ENCODE measurements at places on chromosomes 5 and 9. TPM values are rescaled to one million over a fixed set of nuclear protein-coding genes. Genes with fewer than 3 reads are reported as not detected.

The MYO10 gene
- 90.8 TPM for total RNA-seq

The DAB2IP gene
- total RNA-seq = 52.6 TPM

The ERAP2 gene
- 0.13 TPM for total RNA-seq

The PCDHGC5 gene
- total RNA-seq = 1.1 TPM

DNA sequence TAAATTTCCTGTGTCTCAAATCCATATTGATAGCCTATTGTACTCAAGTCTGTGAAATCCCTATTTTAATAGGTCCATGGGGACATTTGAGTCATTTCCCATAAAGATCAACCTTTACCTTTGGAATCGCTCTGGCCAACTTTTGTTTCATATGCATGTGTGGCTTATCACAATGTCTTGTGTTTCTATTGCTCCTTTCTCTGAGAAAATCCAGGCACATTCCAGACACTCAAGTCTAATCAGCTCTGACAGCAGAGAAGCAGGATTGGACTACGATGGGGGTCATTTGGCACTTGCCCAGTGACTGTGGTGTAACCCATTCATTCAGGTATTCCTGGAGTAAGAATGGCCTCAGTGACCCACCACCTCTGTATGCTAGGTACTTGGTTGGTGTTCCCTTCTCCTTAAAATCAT is 48.4 kb downstream of the ACTBL2 start:
- H3K4me1 ChIP-seq = peaks cover 6% of the 10 kb centered on the region
- no peak overlapping the region for H3K4me3 ChIP-seq
- H3K36me3 ChIP-seq = no peaks in the 10 kb centered on the region
- H3K27ac ChIP-seq = no peak overlapping the region

GRCh38 chr5:59193616-59194319 is 610.9 kb downstream of the RAB3C start:
- H3K36me3 ChIP-seq = peaks cover 2% of the 10 kb centered on the region
- H3K27me3 ChIP-seq = no peaks in the 10 kb centered on the region
- H3K27ac ChIP-seq = no peak overlapping the region
- no peak overlapping the region for H3K4me3 ChIP-seq

- peaks cover 39% of the 10 kb centered on the region for H3K4me1 ChIP-seq
- H3K36me3 ChIP-seq = peaks cover 15% of the 10 kb centered on the region
- H3K27ac ChIP-seq = no peak overlapping the region
- H3K27me3 ChIP-seq = no peaks in the 10 kb centered on the region
- no peak for DNase-seq
Measured at GRCh38 chr9:113594484-113595299, 131.2 kb downstream of the RGS3 start.

GRCh38 chr9:92977279-92977678 is 30.0 kb downstream of the FGD3 start:
- no peak overlapping the region for H3K4me3 ChIP-seq
- H3K36me3 ChIP-seq = peaks cover 20% of the 10 kb centered on the region
- H3K27ac ChIP-seq = no peak overlapping the region
- peaks cover 48% of the 10 kb centered on the region for H3K4me1 ChIP-seq
- no peak for DNase-seq

DNA sequence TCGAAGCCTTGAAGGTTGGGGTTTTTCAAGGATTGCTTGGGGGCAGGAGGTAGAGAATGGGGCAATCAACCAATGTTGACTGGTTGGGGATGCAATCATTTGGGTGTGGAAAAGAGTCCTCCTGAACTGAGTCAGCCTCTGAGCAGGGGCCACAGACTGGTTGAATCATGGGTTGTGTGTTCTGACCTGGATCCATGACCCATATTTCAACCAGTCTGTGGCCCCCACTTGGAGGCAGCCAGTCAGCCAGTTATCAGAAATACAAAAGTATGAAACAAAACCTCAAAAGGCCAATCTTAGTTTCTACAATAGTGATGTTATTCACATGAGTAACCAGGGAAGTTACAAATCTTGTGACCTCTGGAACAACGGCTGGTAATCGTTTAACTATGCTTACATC is 81.4 kb upstream of the RANBP6 start:
- H3K36me3 ChIP-seq = no peaks in the 10 kb centered on the region
- no peaks in the 10 kb centered on the region for H3K4me1 ChIP-seq
- no peak overlapping the region for H3K27ac ChIP-seq

GRCh38 chr5:177344891-177345290 is 6.6 kb downstream of the LMAN2 start:
- H3K27me3 ChIP-seq = no peaks in the 10 kb centered on the region
- no peak for DNase-seq
- H3K27ac ChIP-seq = no peak overlapping the region
